ENCODE measurements at places on chromosomes 3 and 15. TPM values are rescaled to one million over a fixed set of nuclear protein-coding genes. Genes with fewer than 3 reads are reported as not detected.

DNA sequence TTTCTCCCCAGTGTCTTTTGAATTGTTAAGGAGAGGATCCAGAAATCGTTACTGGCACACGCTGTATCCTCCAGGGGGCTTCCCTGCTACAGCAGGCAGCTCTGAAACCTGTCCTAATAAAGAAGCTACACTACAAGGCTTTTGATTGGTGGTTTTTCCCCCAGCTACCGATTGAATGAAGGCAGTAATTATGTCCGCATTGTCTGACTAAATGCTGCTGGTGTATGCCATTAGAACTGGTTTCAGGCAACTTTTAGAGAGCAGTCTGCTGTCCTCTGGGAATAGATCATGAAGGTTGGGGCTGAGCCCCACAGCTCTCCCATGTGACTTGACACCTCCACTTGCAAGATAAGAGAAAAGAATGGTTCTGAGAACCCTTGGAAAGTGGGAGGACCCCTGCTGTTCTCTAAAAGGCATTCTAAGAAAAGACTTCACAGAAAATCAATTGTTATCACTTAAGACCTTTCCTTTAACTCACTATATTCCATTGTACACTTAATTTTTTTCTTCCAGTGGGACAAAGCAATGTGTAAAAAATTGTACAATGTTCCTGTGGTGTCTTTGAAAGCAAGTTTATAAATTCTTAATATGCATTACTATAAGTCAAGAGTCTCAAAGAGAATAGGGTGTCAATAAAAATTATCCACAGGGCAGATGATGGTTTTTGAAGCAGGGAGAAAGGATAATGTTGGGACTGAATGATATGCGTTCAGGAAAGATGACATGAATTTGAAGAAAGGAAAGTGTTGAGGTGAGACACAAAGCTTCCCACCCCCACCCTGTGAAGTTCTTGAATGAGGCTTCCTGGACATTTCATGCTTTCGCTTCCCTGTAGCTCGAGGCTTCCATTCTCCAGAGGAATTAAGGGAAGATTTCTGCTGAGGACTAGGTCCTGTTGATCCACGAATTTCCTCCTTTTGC lies 53.0 kb upstream of the DAZL start:
- no peaks in the 10 kb centered on the region for H3K4me1 ChIP-seq
- no peak for DNase-seq
- no peak overlapping the region for H3K4me3 ChIP-seq
- no peak overlapping the region for H3K27ac ChIP-seq
- peaks cover 51% of the 10 kb centered on the region for H3K27me3 ChIP-seq
- H3K36me3 ChIP-seq, result no peaks in the 10 kb centered on the region

DNA sequence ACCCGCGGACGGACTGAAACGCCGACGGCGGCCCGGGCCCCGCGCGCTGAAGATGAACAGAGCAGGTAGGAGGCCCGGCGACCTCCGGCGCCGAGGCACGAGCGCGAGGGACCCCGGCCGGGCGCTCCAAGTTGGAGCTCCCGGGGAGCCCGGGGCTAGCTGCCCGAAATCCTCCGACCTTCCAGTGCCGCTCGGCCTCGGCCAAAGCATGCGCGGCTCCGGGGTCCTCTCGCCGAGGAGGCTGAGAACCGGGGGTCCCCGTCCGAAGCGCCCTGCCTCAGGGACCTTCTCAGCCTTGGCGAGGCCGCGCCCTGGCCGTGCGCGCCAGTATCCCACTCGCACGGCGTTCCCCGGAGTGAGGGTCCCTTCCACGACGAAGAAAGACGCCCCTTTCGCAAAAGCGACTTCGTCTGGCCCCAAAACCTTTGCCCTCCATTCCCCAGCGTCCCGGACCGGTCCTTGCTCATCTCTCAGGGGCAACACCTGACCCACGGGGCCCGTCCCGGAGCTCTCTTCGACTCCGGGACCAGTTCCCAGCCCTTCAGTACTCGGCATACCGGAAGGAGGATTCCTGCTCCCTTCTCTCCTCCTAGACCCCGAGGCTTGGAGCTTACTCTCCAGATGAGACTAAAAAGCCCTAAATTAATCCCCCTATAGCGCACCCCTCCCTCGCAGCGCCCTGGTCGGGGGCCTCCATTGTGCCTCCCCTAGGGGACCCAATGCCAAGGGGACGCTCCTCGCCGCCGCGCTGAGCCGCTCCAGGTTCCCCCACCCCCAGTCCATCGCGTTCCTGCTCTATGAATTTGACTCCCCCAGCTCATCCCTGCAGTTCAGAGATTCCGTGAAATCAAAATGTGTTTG lies 7.7 kb upstream of the FGD5 start:
- H3K36me3 ChIP-seq, result peaks cover 5% of the 10 kb centered on the region
- H3K27me3 ChIP-seq, result peaks cover 89% of the 10 kb centered on the region

DNA sequence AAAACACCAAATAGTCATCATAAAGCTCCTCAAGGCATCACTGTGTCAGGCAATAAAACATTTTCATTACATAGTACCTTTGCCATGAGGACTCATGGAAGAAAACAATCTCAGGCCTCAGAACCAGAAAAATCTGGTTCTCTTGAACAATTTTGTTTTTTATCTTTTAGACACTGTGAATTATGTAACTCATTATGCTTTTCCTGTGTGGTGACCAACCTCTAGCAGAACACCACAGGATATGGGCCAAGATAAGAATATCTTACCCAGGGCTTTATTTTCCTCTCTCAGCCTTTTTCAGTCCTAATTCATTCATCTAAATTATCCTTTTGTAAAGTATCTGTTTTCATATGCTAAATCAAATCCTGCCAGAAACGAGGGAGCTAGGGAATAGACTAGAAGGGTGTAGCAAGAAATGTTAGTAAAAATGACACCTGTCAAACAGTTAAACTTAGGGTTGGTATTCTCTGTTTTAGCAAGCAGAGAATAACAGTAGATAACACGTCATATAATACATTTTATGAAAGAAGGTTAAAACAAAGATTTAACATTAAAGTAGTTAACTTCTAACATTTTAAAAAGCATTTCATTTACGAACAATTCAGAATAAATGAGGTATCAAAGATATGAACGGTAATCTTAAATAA lies 111.1 kb downstream of the FBXL22 start:
- no peak overlapping the region for H3K27ac ChIP-seq
- peaks cover 19% of the 10 kb centered on the region for H3K36me3 ChIP-seq
- DNase-seq, result no peak

TICRR gene
- 8.5 TPM for total RNA-seq

C2CD4A gene
- not detected for total RNA-seq

STXBP5L gene
- not detected for total RNA-seq

ISLR2 gene
- total RNA-seq, result not detected
